ENCODE measurements at places on chromosomes 16 and 17.

DNA sequence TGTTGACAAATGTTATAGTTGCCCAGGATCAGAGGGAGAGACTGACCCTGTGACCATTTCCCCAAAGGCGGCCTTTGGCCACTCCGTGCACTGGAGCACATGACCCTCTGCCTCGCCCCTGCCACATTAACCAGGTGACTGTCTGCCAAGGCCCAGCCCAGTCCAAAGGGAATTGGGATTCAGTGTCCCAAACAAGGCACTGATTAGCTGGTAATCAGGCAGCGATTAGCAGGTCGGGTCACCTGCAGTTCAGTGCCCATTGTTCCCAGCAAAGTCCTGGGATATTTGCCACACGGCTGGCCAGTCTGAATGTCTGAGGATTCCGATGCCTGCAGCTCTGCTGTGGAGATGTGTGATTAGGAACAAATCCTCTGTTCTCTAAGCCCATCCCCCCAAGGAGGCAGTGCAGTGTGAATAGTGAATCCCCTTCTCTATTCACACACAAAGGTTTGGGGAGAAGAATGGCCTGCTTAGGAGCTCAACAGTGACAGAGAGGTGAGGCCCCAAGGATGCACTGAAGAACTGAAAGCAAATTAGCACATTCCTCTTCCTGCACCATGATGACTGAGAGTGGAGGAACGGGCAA is 123.1 kb upstream of the MAF start:
- no peak for DNase-seq

GRCh38 chr17:360092-360750 is 7.6 kb upstream of the RPH3AL start:
- no peak for DNase-seq

- DNase-seq = no peak
Measured at GRCh38 chr16:3609895-3610697, 1.3 kb downstream of the SLX4 start.

DNA sequence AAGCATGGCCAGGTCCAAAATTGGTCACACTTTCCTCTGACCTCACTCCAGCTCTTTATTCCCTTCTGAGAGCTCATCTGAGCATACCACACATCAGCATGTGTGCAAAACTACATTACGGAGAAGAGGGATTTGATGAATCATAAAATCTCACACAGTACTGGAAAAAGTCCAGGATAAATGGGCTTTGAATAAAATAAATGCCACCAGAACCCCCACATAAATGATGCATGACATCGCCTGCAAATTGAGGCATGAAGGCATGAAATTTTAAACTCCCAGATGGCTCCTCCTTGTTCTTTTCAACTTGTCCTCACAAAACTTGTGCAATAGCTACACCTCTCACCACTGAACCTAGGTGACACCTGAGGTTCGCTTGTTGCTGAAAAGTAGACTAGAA is 439.5 kb downstream of the CA10 start:
- no peak for DNase-seq

DNA sequence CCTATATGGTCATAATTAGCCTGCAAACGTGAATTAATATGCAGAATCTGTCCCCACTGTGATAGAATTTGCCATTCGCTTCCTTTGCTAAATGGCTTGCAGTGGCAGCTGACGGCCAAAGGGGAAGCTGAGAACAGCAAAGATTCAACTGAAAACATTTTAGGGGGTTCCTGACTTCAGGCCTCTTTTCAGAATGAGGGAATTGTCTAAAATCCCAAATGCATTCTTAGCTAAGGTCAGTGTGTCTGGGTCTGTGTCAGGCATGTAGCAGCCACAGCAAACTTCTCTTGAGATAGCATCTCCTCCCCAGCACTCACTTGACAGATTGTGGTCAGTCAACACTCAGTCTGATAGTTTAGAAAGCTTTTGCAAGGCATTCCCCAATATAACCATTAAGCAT is 701.1 kb downstream of the WWOX start:
- no peak for DNase-seq

- no peak for DNase-seq
Measured at GRCh38 chr17:48202959-48203358, 95.4 kb downstream of the SNX11 start.

DNA sequence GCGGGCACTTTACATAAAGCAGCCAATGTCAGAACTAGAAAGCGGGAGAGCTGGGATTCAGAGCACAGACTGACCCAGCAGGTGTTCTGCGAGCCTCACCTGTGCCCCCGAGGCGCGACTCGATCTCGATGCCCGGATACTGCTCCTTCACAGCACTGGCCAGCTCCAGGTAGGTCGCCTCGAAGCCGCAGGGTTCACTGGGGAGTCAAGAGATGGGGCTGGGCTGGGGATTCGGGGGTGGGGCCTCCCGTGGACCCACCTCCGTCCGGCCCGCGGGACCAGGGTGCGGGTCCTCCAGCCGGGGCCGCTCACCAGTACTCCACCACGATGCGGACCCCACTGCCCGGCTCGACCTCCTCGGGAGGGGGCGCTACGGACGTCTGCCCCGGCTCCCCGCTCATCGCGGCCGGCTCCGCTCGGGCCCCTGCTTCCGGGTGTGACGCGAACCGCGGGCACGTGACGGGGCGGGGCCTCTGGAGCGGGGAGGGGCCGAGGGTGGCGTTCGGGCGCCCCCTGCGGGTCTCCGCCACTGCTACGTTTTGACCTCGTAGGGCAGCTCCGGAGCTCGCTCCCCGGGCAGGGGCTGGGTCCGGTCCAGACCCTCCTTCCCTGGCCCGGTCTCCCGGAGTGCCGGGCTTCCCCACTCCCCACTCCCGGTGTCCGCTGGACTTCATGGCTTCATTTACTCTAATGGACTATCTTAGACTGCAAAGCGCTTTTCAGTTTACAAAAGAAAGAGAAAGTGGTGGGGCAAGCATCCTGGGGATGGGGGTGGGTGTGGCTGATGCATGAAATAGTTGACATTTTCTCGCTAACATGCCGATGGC is at the start of gene MIEN1:
Gene MIEN1, minus strand, starts transcription at position 438 of the 827 bp plus-strand sequence. Its CDS starts 37 bp downstream, at position 401.
- peak; percentile 86 for DNase-seq

- DNase-seq = no peak
Measured at GRCh38 chr16:56354016-56354415, 71.3 kb downstream of the AMFR start.

DNA sequence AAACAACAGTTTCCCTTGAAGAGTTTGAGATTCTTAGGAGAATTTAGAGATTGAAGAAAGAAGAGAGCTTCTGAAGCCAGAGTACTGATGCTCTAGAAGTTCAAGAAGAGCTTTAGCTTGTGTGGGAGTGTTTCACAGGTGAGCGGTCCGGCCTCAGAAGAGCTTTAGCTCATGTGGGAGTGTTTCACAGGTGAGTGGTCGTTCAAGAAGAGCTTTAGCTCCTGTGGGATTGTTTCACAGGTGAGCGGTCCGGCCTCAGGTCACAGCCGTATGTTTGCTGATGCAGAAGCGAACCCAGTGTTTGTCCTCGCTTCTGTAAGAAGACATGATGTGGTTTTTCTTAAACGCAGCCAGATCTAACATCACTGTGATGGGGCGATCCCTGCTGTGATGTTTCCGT is 76.4 kb downstream of the SEC14L1 start:
- no peak for DNase-seq

Measured in globus pallidus (tissue), 1 donor.